ENCODE measurements at places on chromosomes 2 and 18. TPM values are rescaled to one million over a fixed set of nuclear protein-coding genes. Genes with fewer than 3 reads are reported as not detected.
A peak's percentile ranks its signal among the peaks of the same experiment; 100 is the strongest.

GRCh38 chr2:232533944-232534710, 5.4 kb upstream of the CHRNG start:
- no peak for ATAC-seq

GRCh38 chr2:8028981-8029380, 652.9 kb upstream of the ID2 start:
- no peak for ATAC-seq

- no peak for ATAC-seq
These were observed 90.7 kb upstream of the KLHL29 start for GRCh38 chr2:23294238-23294637.

GRCh38 chr2:176552501-176553135, 283.4 kb downstream of the MTX2 start:
- no peak for ATAC-seq

GRCh38 chr2:227805578-227805977, 8.1 kb upstream of the CCL20 start:
- ATAC-seq: peak; percentile 89

- no peak for ATAC-seq
These were observed 53.2 kb upstream of the ARL4C start for GRCh38 chr2:234550056-234550455.

GRCh38 chr18:39841482-39842365, 2113.3 kb upstream of the PIK3C3 start:
- ATAC-seq: no peak

DNA sequence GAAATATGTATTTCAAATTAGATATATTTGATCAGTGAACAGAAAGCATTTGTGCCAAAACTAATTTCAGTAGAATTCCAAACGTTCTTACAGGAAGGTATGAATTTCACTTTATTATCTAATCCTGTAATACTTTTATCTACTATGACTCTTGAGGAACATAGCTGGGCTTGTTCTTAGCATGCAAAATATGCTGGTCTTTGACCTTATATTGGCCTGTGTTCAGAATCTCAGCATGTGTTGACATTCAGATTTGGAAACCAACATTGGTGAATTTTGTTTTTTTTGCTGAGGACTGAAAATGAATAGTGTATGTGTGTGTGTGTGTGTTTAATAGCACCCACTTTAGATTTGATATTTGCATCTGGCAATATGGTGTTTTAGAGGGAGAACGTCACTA, 112.2 kb downstream of the MEIS1 start:
- no peak for ATAC-seq

The RALB gene
- total RNA-seq: 77.4 TPM

Data from activated T-helper 17 cell treated with anti-CD3 and anti-CD28 coated beads, Interleukin-2, amount 50 U/mL, for 72 hours (primary cell).